Natural killer cell treated with Interleukin-12 subunit alpha and Interleukin-12 subunit beta and Interleukin-15 and Interleukin-18, amount 100 ng/mL, for 72 hours (primary cell): ENCODE measurements at places on chromosomes 3 and 15.

DNA sequence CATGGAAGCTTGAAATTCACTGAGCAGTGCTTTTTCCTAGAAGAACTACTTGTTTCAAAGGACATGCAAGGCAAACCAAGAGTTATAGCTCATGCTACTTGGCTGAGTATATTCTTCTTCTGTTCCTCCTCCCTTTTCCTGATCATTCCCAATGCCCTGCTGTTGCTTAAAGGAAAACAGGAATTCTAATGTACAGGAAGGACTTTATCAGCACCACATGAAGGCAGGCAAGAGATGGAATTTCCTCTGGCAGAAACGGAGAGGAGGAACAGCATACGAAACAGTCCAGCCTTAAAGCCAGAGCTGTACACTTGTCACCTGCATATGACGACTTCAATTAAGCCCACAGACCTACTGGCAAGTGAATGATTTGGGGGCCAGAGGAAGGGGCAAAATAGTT, 15.7 kb downstream of the MEIS2 start:
- no peak for DNase-seq

- peak; percentile 67 for DNase-seq
These were observed 135.6 kb upstream of the SUCLG2 start for GRCh38 chr3:67790043-67790442.

DNA sequence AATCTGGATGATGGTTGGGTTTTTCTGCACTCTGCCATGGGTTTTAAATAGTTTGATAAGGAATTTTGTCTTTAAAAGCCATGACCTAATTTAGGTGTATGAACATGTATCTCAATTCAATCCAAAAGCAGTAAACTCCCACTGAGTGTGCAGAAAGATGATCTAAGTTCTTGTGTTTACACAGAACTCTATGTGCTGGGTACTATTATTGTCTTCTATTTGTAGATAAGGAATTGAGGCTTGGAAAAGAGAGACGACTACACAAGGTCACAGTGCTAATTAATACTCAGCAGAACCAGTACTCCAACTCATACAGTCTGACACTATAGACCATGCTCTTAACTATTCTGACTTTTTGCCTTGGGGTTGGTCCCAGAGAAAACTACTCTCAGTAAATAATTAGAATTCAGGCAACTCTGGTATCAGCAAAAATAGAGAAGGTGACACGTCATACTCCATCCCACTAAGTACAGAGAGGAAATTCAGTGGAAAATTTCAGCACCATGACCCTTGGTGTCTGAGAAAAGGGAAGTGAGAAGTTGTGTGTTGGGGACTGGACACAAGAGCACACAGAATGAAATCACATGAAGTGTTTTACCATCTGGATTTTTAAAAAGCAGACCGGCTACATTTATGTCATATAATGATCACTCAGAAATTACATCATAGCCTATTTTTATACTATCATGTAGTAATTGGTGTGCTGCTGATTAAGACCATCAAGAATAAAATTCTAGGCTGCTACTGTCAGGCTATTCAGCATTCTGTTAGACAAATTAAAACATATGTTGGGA, 18.3 kb upstream of the MYH15 start:
- DNase-seq: no peak

DNA sequence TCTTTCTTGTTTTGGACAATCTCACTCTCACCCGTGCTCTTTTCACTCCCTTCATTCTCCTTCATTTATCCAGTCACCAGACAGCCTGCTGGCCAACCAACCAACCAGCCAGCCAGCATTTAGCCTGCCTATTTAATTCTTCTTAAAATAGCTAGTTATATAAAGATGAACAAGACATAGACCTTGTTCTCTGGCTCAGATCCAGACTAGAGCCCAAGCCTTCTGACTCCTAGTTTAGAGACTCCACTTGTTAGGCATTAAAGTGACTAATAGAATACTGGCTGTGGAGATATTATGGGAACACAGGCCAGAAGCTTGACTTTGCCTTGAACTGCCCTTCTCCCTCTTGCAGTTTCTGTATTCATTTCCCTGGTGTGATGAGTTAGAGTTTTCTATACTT, 215.3 kb upstream of the THRB start:
- DNase-seq: no peak

GRCh38 chr15:57456559-57456958, 80.3 kb downstream of the CGNL1 start:
- DNase-seq: no peak

DNA sequence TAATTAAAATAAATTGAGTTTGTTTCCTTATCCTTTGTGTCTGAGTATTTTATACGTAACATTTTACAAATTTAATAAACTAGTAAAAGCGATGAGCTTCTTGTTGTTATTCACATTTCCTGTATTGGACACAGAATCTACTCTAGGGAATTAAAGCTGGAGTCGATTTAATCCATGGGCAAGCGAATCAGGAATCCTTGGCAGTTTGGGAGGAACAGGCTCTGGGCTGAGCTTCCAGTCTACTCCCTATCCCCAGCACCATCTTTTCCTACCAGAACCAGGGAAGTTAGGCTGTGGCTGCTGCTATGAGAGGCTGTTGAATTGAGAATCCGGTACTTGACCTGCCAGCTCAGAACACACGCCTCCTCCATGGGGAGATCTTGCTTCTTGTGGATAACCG, 437.3 kb upstream of the TPM1 start:
- no peak for DNase-seq

- no peak for DNase-seq
These were observed 2.7 kb downstream of the ARPP21 start for GRCh38 chr3:35641920-35642527.

DNA sequence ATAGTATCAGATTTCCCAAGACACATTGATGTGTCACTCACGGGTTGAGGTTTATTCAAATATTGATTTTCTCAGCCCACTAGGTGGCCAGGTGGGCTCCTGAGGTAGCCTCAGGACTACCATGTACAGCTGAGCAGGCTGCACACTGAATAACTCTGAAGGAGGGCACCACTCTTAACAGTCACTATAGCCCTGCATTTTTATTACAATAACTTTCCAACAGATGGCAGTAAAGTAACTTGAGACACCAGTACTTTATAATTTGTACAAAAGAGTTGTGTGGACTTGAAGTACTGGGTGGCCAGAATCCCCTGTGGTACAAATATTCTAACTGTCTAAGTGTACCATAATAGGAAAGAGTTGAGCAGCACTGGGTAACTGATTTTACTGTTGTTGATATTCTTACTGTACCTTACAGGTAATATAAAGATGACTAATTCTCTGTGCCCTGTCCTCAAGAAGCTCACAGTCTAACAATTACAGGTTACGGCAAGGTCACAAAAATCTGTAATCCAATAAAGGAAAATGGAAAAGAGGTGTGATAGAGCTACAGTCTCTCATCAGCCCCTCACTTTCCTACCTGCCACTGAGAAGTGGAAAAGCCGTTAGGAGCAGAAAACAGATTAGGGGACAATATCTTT, 76.0 kb downstream of the ETFA start:
- no peak for DNase-seq

DNA sequence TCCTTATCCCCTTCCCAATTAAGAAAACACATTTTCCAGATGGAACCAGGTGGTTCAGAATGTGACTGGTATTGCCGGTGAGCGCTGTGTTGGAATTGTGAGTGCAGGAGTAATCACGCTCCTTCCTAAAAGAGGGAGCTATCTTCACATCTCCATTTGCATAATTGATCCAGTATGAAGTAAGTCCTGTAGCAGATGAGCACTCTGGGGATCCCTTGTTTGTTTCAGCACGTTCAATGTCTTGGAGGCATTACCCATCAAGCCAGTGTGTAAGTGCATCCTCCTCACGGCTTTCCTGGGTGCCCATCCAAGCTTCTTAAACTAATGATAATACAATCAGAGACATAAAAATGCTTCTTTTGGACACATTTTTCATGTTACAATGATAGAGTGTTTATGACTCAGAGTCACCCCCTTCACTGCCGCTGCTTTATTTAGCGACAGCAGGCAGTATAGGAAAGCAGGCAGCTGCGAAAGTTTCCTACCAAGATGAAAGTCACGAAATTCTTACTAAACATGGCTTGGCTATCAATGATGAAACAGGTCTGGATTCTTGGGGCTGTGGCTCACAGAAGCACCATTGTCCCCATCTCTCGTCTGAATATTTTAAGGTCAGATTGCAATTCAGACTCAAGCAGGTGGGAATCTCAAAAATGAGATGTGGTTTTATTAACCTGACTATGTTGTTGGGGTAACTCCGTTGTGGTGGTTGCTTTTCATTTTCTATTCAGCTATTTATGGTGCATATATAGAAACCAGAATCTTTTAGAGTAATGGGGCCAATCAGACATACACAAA, 346.3 kb upstream of the MDFIC2 start:
- no peak for DNase-seq

DNA sequence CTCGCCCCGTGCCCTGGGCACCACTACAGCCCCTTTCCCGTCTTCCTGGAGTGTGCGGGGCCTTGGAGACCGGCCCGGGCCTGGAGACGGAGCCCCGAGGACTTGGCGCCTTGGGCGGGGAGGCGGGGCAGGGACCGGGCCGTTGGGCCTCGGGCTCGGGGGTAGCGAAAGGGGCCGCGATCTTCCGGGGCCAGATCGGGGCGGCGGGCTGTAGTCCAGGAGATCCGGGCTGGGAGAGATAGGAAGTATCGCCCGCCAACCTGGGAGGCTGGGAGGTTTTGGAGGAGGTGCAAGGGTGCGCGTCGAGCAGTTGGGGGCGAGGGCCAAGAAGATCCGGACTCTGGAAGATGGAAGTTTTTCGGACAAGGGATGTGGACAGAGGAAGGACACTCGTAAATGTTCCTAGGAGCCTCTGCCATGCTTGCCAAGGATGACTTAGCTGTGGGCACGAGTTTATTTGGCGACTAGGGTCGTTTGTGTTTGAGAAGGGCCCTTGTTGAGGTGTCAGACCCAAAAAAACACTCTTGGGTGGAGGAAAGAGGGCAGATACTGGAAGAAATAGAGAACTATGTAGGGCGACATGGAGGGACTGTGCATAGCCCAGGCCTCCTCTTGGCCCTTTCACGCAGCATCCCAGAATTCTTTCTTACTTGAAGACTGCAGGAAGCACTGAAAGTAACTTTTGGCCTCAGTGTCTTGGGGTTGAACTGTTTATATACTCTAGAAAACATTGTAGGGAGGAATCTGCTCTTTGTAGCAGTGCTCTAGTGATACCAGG, 712 bp downstream of the RTF1 start:
- no peak for DNase-seq

- DNase-seq: no peak
These were observed 6.7 kb upstream of the CALML4 start for GRCh38 chr15:68211656-68212320.

DNA sequence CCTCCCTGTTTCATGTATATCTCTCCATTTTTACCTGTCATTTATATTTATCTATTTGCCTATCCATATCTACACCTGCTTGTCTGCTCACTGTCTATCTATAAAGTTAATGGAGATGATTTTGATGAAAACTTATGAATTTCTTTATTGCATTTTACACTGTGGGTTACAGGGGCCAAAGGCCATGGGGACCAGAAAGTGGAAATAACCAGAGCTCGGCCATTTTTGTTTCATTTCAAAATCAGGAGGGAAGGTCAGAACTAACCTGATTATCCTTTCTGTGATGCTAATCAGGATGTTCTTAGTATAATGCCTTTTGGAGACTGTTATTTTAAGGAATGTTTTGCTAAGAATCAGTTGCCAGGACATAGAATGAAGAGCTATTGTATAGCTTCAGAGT, 147.2 kb downstream of the LPP start:
- no peak for DNase-seq

DNA sequence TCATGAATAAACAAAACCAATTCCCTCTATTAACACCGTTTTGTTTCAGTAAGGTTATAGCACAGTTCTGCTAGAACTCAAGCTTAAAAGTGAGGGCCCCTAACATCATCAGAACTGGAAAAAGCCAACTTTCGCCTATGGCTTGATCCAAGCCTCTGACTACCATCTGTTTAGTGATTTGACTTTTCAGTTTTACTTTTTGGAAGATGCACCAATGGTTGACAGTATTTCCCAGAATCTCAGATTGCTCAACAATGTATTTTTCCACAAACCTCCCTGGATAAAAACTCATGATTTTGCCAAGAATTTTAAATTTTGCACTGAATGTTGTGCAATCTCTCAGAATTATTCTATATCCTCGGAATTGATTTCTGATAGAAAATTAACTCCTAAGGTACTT, 190.7 kb downstream of the LSAMP start:
- DNase-seq: no peak

DNA sequence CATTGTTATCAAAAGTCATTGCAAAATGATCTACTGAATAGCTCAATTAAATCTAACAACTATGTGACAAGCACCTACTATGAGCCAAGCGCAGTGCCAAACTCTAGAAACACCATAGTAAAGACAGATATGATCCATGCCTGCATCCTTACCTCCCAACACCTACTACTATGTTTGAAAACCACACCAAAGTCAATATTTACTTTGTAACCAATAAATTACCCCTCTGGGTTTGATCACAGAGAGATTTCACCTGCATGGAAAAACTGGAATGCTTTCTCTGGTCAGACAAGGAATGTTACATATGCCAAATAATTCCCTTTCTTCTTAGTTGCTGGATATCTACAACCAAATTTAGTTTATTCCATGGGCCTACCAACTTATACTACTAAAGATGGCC, 422.2 kb downstream of the FHIT start:
- no peak for DNase-seq

DNA sequence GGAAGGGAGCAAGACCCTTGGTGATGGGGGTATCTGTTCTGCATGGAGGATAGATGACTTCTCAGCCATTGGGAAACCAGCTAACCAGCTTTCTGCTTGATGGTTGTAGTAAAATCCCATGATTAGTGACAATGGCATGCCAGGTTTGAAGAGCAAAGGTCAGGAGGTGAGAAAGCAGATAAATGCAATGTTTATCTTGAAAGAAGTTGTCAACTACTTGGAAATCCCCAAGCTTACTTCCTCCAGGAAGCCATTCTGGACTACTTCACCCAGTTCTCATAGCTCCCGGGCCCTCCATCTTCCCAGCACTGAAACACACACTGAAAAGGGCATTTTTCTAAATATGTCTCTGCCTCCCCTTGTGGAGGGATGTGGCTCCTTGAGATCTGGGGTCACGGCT, 51.3 kb downstream of the SMAD3 start:
- DNase-seq: peak; percentile 61

DNA sequence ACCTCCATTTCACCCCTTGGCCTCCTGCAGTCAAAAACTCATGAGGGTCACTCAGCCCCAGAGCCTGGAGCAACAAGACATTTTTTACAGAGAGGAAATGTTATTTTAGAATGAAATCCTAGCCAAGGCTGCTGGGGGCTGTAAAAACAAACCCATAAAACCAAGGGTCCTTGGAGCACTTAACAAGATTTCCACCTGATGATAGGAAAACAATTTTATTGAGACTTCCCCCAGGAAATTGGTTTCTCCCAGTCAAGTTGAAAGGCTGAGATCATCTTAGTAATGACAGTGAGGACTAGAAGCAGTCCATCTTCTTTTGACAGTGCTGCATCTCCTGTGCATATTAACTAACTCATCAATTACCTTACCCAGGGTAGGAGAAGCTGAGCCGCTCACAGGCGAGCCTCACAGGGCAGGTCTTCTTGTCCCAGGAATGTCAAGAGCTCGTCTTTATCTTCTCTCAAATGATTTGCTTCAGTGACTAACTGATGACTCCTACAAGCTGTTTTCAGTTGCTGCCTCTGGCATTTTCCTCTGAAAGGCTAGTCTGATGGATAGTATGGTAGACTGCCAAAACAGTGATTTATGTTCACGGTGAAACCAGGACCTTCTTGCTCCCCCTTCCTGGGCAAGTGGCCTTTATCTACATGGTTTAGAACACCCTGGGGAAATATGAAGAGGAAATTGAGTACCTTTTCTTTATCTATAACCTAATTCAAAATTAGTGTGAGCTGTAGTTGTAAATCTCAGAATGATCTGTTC, 34.6 kb upstream of the AEN start:
- no peak for DNase-seq
